Gastroesophageal sphincter (tissue), 4 donors: ENCODE measurements at places on chromosomes 5 and 9. TPM values are rescaled to one million over a fixed set of nuclear protein-coding genes. Genes with fewer than 3 reads are reported as not detected.

The TENT4A gene
- total RNA-seq = 18.7 TPM

- ATAC-seq = no peak
Observed at GRCh38 chr9:116432051-116432450, 255.1 kb upstream of the TRIM32 start.

The GGTA1 gene
- total RNA-seq = 5.8 TPM

DNA sequence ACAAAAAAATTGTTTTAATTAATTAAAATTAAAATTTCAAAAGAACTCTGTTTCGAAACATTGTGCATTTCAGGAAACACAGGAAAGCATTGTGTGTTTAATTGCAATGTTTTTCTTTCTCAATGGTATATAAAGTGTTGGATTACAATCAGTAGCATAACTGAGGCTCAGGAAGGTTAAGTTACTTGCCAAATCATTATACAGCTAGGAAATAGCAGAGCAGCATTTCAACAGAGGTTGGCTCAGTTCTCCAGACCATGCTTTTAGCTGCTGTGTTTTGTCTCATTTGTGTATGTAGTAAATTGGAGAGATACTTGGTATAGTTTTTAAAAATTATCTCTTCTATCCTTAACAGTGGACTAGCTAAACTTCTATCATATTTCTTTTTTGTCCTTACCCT lies 30.0 kb upstream of the CAMLG start:
- ATAC-seq = no peak

DNA sequence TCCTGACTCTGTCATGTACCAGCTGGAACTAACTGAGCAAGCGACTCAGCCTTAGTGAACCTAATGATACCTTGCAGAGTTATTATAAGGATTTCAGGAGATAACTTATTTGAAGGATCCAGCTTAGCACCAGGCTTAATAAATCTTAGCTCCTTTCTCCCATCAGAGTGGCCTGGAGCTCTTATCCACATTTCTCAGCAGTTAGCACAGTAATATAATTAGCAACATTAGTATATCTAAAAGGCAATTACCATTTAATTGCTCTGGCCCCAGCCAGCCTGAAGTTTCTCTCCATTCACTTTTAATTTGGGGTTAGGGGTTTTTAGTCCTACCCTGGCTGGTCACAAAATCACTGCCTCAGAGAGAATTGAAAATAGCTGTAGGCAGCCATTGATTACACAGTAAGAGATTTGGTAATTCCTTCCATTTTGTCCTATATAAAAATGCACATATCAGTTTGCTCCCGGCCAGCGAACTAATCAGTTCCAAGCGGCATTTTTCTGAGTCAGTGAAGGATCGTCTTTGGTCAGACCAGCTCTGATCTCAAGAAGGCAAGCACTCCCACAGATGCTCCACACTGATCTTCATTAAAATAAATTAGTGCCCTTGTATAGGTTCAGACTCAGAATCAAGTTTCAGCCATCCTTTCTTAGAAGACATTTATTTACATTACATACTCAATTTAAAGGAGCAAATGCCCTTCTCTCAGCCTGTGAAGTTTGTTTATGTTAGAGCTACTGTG lies 56.6 kb downstream of the SNCAIP start:
- ATAC-seq = no peak

- no peak for ATAC-seq
Observed at GRCh38 chr5:61613679-61614078, 281.6 kb downstream of the ZSWIM6 start.

DNA sequence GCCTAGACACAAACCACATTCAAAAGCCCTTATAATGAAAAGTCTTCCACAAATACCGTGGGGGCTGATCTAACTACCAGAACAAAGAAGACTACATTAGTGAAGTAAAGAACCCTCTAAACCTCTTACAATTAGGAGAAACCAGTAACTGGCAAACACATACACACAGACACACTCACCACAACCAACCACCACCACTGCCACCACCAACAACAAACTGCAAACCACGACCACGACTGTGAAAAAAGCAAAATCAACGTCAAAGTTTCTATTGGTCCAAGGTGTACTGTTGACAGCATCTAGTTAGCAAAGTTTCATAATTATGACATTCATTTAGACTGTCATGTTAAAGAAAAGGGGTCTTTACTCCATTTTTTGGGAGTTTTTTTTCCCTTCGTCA lies 2.7 kb downstream of the CDO1 start:
- ATAC-seq = no peak

DNA sequence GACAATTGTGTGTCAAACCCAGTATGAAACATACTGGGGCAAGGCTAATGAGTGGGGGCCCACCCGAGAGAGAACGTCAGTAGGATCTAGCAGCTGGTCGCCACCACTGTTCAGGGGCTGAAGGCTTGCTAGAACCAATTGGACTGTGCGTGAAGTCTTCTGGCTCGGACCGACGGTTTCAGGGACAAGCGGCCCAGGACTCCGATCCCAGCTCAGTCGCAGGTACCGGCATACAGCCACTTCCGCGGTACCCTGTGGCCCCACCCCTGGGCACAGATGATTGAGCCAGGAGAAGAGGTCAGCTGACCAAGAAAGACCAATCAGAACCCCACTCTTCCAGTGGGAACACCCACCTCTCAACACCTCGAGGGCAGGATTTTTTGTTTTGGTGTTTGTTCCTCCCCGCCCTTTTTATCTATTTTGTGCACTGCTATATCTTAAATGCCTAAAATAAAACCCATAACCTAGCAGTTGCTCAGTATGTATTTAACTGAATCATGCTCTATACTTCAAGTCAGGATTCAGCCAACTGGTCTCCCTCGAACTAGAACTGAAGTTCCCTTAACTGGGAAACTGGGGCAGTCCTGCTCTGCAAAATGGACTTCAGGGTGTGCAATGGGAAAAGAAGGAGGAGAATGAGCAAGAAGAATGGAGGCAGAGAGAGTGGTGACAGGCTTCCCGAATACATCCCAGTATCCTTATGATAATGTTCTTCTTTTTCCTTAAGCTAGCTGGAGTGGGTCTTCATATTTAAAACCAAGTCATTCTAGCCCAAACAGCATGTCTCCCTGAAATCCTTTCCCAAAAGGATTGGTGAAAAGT lies 21.1 kb upstream of the CPEB4 start:
- no peak for ATAC-seq

DNA sequence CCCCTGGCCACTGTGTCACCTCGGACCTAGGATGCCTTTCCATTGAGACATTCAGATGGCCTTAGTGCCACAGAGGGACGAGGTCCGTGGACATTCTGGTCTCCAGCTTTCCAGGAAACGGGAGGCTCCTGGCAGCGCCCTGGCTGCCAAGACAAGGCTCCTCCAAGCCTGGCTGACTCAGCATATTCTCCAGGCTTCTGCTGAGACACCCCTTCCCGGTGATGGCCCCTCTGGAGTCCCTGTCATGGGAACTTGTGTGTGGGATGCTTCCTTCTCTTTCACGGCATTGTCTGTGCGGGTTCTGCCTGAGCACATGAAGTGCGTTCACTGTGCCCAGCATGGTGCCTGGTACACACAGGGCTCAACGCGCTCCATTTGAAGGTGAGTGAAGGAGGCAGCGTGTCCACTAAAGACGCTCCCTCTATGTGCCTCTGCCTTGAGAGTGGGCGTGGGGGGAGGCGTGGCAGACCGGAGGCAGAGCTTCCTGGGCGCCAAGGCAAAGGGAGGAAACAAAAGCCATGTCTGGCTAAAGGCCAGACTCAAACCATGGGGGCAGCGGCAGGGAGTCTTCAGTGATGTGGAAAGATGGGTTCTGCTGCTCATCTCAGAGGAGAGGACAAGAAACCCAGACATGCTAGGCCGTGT lies 46.4 kb upstream of the PRRC2B start:
- ATAC-seq = no peak

GRCh38 chr5:24142341-24142740 lies 502.4 kb downstream of the CDH10 start:
- no peak for ATAC-seq

DNA sequence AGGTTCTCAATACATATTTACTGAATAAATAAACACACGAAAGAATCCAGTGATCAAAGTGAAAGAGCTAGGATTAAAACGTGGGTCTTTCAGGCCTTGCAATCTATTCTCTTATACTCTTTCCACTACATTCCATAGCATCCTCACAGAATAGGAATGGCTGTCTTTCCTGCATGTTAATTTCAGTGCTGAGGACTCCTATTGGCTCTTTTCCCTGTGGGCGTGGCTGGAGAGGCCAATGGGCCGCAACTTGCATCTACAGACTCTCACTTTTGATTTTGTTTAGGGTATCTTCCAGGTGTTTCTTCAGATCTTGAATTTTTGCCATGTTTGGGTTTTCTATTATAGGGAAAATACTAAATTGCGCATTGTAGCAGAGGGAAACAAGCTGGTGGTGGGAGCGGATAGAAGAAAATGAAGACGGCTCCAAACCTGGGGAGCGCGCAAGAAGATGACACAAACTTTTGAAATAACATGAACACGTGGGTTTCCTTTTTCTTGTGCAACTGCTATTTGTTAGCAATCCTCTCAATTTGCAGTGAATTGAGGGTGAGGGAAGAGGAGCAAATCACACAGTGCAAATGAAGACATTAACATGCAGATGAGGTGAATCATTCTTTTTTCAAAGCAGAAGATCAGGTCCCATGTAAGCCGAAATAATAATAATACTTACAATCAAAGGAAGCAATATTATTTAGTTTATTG lies 93.9 kb downstream of the GCNT1 start:
- no peak for ATAC-seq

The ARL15 gene
- total RNA-seq = 18.2 TPM

DNA sequence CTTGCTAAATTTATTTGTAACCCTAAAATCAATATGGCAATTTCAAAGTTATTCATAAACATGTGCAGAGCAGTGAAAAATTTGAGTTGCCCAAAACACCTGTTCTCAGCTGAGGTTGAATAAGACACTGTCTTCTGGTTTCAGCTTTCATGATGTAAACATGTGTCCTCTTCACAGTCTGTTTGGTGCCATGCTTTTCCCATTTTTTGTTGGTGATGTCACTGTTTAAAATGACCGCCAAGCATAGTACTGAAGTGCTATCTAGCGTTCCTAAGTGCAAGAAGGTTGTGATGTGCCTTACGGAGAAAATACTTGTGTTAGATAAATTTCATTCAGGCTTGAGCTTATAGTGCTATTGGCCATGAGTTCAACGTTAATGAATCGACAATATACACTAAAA lies 580.8 kb downstream of the ACTL7B start:
- ATAC-seq = no peak
